ENCODE measurements at places on chromosomes 7 and 10.

- DNase-seq, result no peak
Observed at GRCh38 chr10:79097021-79097872, 28.5 kb downstream of the ZMIZ1 start.

GRCh38 chr7:156898938-156899337 lies 6.0 kb upstream of the LMBR1 start:
- no peak for DNase-seq

- DNase-seq, result no peak
Observed at GRCh38 chr7:1193593-1194424, 33.8 kb upstream of the ZFAND2A start.

- DNase-seq, result no peak
Observed at GRCh38 chr10:9510626-9511025, 1456.1 kb downstream of the GATA3 start.

- no peak for DNase-seq
Observed at GRCh38 chr10:61359452-61359851, 93.7 kb downstream of the TMEM26 start.

- DNase-seq, result no peak
Observed at GRCh38 chr7:8037151-8037550, 68.6 kb downstream of the GLCCI1 start.

DNA sequence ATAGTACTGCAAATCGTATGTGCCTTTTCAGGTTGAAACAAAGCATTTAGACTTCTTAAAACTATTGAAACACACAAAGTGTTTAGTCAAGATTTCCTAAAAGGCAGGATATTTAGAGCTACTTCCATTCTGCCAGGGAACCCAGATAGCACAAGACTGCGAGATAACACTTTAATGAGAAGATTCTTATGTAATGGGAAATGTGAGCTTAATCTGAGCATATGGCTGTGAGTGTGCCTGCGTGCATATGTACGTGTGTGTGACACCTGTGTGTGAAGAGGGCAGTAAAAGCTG lies 14.3 kb upstream of the JCAD start:
- DNase-seq, result no peak

GRCh38 chr10:108902619-108903285 lies 1020.6 kb downstream of the XPNPEP1 start:
- DNase-seq, result no peak

DNA sequence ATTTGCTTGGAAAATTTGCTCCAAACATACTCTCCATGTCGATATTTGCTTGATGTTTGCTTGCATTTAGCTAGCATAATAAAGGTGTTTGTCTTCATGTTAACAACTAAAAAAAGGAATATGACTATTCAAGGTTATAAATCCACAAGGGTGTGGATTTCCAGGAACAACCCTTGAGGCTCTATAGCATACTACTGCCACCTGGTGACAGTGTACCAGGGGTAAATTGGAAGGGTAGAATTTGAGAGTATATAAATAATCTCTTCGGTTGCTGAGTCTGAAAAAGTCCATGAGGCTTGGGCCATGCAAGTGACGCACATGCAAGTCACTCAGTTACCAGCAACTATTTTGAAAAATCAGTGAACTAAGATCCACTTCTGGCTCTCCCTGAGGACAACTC lies 68.4 kb downstream of the SLIT1 start:
- DNase-seq, result no peak

DNA sequence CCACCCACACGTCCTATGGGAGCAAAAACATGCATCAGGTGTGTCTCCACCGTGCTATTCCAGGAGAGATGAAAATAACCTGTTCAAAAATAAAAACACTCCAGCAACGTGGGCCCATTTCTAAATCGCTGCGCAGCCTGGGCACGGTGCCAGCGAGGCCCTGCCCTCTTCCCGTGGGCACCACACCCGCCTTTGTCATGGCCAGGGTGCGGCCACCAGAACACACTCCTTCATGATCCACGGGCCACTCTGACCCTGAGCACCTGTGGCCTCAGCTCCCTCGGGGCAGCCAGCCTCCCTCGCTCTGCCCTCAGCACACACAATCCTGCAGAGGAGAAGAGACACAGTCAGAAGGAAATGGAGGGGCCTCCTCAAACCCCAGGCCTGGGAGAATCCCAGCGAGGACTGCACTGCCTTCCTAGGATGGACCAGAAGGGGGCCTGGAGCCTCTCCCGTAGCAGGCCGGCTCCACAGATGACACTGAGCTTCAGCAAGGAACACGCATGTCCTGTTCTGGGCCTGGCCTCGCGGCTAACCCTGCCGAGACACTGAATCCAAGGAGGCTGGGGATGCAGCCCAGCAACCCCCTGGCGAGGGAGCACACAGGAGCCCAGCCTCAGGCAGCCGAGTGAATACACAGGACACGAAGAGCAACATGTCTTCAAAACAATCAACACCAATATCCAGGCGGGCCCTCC lies 169.0 kb downstream of the MAD1L1 start:
- no peak for DNase-seq

GRCh38 chr10:62818426-62819011 lies 2.4 kb upstream of the EGR2 start:
- DNase-seq, result no peak
